ENCODE measurements at places on chromosomes 11 and 22.

DNA sequence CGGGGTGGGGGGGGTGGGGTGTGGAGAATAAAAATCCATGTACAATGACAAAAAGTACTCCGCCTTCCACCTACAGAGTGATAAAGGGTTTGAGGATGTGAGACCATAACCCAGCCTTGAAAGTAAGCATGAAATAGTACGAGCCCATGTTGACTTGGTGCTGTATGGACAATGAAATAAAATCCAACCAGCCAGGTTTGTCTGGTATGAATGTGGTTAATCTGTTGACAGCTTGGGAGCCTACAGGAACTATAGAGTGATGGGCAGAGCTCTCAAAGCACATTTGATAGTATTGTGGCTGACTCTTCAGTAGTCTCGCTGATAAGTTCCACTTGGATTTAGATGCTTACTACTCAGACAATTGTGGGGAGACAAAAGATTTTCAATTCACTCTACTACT, 48.8 kb upstream of the CD44 start:
- DNase-seq: no peak

DNA sequence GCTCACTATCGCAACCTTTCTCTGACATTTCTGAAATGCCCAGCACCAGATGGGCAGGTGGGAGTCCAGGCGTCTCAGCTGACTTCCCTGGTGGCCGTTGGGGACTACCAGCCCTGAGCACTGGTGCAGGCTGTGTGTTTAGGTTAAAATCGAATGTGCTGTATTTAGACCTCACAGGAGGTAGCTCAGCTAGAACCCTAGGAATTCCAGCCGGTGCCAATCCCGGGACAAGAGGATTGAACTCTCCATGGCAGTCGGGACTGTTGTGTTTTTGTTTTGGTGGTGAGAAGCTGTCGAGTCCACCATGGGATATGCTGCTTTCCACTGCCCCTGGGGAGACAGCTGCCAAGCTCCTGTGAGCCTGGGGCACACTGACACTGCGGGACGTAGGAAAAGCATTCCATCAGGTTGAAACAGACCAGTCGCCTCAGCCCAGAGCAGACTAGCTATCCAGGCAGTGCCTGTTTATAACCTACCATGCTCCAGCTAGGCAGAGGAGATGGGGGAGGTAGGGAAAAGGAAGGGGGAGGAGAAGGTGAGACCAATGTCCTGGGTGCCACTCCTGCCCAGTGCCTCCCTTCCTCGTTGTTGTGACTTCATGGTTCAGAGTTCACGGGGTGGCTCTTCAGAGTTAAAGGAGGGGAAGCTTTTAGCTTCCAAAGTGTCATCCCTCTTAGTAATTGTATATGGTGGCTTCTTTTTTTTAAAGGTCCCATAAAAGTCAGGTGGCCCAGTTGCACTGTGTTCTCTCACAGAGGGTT, 53.0 kb downstream of the MICAL2 start:
- peak; percentile 49 for DNase-seq

DNA sequence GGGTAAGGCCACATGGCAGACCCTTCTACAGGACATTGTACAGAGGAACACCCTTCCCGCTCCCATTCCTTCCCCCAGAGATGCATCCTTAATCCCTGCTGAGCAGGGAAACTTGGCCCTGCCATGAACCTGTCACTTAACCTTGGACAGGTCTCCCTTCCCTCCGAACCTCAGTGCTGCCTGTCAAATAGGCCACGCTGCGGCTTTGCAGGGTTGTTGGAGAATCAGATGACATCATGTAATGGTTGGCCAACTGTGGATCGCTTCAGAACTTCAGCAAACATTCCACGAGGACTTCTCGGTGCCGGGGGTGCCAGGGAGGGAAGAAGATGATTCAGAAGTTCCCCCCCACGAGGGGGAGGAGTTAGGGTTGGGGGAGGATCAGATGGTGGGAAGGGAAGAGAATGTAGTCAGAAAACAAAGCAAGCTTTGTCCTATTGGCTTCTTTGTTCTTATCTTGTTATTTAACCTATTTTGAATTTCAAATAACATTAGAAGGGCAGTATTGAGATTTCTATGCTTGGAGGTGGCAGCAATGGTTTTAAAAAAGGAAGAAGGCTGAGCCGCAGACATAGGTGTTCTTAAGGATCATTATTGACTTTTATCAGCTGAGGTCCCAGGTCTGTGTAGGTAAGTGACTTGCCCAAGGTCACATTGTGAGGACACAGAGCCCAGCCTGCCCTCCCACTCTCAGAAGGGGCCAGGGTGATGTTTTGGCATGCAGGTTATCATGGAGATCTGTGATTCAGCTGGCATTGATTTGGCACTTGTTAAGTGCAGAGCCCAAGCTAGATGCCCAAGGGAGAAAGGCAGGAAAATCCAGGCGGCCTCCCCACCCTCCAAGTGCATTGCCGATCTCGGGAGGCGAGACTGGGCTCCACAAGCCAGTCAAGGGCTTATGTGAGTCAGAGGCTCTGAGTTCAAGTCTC, 3.1 kb downstream of the CDC42EP1 start:
- peak; percentile 83 for DNase-seq

GRCh38 chr11:101775033-101775432, 139.8 kb upstream of the CEP126 start:
- no peak for DNase-seq

DNA sequence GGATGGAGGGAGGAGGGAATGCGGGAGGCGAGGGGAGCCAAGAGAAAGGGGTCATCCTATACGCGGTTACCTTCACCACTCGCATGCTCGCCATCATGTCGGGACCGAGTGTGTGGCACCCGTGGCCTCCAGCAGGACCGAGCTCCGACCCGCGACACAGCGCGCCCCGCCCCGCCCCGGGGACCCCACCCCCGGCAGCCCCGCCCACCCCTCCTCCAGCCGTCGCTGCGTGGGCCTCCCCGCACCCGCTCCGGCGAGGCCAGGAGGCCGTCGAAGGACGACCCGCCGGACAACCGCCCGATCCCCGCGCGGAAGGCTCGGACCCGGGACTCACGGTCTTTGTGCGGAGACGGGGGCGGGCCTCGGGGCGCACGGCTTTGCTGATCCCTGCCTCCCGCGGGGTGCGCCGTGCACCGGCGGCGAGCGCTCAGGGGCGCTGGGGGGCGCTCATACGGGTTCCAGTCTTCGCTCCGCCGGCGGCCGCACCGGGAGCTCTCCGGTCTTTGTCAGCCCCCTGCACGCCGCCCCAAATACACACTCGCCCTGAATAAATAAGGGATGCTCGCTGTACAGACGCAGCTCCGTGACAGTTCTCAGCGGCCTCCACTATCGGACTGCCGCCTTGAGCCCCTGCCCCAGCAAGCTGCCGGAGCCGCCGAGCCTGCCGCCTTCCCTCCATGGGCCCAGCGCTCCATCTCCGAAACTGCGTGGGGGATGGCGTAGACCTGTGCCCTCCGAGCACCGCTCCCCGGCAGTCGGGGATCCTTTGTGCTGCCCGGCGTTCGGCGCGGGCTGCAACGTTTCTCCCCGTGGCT, at the start of gene UBE2L6:
Gene UBE2L6, minus strand, starts transcription at position 158 of the 815 bp plus-strand sequence. Its CDS starts 61 bp downstream, at position 97.
- no peak for DNase-seq

DNA sequence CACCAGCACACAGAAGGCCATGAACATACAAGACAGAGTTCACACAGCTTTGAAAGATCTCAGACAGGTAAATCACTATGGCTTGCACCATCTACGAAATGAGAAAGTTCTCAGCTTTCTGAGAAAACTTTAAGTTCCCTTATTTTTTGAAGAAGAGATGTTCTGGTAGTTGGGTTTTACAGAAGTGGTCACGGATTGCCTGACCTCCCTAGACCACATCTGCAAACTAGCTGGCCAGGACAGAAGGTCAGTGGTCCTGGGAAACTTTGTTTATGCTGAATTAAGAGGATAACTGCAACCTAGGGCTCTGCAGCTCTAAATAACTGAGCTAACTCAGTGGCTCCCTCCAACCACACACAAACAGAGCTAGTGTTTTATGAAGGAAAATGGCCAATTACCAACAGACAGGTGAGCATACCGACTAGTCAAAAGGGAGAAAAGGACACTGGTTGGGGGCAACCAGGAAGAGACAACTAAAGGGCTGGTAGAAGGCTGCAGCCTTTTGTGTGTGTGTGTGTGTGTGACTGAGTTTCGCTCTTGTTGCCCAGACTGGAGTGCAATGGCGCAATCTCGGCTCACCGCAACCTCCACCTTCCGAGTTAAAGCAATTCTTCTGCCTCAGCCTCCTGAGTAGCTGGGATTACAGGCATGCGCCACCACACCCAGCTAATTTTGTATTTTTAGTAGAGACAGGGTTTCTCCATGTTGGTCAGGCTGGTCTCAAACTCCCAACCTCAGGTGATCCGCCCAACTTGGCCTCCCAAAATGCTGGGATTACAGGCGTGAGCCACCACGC, 8.5 kb upstream of the SCN2B start:
- no peak for DNase-seq

DNA sequence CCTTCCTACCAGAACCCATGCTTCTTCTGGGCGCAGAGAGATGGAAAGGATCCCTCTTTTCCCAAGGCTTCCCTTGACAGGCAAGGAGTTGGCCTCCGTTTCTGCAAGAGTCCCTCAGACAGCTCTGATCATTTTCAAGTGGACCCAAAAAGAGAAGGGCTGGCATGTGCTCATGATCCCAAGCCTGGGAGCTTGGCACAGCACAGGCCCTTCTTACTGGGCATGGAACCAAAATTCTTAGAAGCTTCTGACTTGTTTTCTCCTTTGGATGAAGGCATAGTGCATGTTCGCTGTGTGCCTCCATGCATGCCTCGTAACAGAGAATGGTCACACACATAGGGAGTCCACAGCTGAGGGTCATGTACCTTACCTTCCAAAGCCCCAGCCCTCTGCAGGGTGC, 449.6 kb downstream of the MIAT start:
- DNase-seq: no peak

GRCh38 chr11:47354913-47355282, 2.4 kb upstream of the MYBPC3 start:
- DNase-seq: no peak

Measured in amniotic stem cell (primary cell).